H4 (cell line): ENCODE measurements at places on chromosomes 7 and 10. TPM values are rescaled to one million over a fixed set of nuclear protein-coding genes. Genes with fewer than 3 reads are reported as not detected.

DNA sequence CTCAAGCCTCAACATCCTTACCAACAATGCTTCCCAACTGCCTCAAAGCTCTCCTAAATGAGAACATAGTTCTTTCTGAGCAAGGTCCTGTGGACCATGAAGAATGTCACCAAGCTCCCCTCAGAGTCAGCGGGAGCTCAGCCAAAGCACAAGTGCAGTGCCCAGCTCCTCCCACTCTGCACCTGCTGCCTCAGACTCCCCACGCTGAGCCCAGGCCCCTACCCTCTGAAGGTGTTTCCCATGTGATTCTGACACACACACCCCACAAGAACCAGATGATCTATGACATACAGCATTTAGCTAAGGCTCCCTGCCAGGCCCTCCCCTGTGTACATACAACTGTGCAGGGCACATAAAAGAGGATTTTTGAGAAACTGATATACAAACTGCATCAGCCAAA lies 19.2 kb downstream of the ERCC6 start:
- DNase-seq: no peak

DNA sequence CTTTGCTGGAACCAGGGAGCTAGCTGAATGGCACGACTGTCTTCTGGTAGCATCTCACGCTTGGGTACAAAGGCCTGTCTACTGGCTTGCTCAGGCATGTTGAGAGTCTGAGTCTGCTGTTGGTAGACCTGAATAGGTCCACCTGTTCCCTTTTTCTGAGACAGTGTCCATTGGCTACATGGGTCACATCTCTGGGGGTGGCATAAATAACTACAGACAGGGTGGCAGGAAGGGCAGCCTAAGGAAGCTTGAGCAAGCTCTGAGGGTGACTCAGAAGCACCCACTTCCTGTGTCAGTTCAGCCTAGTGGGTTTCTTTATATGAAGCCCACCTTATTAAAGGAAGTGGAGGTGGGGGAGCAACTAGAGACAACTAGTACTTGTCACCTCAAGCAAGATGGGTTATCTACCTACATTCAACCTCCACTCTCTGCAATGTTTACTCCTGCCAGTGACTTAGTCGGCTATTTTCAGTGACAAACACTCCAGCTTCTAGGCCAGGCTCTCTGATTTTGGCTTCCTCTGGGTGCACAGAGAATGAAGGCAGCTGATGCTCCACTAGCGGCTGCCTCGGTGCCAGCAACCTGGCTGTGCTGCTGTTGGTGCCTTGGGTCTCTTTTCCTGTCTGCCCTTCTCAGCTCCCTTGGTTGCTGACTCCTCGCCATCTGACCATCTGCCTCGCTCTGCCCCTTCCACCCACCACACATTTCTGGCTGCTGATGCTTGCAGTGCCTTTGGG lies 5.7 kb upstream of the ZYX start:
- no peak for DNase-seq

DNA sequence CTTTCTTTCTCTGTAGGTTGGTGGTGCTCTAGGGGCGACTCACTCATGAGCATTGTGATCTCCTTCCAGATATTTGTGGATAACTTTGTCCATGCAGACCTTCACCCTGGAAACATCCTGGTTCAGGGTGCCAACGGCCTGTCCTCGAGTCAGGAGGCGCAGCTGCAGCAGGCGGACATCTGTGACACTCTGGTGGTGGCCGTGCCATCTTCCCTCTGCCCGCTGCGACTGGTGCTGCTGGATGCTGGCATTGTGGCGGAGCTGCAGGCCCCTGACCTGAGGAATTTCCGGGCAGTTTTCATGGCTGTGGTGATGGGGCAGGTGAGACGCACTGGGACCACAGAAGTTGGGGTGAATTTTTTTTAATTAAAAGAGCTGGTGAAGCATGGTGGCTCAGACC lies 9.6 kb upstream of the NDUFB2 start:
- no peak for DNase-seq

GRCh38 chr10:54914049-54914448 lies 113.0 kb upstream of the PCDH15 start:
- DNase-seq: no peak

Gene CCDC186
- total RNA-seq: 3.0 and 7.2 TPM in 2 replicates

Gene TRAPPC14
- total RNA-seq: 7.7 and 8.0 TPM in 2 replicates

DNA sequence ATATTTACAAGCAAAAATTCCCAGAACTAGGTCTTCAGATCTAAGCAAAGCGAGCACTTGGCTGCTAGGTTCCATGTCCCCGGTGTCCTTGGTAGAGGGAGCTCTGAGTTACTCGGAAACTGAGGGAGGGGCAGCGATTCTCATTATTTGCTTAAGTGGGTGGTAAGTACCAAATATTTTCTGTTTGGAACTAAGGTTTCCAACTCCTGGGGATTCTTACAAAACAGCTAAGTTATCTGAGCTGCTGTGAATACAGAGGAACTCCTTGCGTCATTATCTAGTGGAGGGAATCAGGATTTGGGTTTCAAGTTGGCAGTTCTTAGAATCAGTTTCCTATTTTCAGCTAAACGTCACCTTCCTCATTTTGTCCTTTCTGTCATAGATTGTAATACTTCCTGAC lies 76.8 kb upstream of the IKZF1 start:
- no peak for DNase-seq

Gene EPO
- total RNA-seq: not detected in 2 replicates

DNA sequence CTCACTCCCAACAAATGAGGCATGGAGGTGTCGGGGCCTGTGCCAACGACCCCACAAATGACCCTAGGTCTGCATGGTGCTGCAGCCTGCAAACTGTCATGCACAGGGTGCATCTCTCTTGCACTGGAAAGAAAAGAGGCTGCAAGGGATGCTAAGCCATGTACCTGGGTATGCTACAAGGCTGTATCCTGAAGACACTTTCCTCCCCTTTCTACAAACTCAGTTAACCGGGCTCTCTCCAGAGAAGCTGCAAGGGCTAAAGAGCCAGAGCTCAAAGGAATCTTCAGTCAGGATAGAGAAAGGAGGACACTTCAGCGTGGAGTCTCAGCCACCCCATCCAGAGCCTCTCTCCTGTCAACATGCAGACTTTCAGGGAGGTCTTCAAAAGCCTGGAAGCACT lies 449.0 kb downstream of the GRID1 start:
- no peak for DNase-seq

- DNase-seq: no peak
Observed at GRCh38 chr10:88642209-88642608, 22.0 kb upstream of the LIPF start.

DNA sequence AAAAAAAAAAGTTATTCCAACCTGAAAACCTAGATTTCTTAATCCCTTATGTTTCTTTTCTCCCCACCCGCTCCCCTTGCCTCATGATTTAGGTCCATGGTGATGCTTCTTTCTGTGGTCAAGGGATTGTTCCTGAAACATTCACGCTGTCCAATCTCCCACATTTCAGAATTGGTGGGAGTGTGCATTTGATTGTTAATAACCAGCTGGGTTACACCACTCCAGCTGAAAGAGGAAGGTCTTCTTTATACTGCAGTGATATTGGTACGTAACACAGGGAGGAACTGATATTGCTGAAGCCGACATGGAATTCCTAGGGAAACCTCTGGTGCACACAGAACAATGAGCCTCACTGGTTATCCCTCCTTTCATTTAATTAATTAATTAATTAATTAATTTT lies 22.7 kb downstream of the DHTKD1 start:
- no peak for DNase-seq
